ENCODE measurements at places on chromosomes 1 and 21.

DNA sequence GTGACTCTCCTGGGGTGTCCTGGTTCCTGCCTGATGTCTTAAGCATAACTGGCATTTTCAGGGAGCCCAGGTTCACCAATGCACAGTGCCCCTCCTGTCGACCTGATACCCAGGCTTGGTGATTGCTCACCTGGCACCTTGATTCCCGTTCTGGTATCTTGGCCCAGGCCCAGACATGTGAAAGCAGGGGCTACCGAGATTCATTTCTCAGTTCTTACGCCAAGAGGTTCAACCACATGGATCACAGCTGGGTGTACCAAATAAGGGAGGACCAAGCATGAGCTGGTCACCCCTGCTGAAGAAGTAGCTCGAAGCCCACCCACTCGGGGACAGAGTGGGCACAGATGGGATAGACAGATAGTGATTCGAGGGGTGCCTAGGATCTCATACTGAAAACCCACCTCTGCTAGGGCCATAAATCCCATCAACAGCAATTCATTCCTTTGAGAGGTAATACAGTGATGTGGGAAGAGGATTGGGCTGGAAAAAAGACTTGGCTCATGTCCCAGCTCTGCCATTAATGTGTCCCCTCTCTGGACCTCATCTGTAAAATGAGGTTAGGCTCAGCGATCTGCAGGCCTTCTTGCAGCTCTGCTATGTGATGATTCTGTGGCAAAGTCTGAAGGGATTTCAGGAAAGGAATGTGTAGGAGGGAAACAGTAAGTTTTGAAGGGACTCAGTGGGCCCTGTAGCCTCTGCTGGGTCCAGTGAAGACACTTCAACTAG is 2.7 kb downstream of the EPHX1 start:
- no peak for DNase-seq

DNA sequence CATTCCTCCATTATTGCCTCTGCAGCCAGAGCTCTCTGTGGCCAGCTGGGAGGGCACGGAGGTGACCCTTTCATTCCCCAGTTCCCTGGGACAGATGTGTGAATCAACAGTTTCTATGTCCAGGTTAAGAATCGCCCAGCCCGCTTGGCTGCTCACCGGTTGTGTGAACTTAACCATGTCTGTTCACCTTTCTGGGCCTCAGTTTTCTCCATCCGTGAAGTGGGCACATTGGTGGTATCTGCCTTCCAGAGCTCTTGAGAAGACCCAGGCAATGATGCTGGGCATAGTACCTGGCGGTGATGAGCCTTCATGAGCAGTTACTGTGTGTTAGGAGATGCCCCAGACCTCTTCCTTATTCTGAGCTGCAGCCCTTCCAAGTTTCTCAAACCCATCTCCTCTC is 238.3 kb downstream of the MATN1 start:
- no peak for DNase-seq

DNA sequence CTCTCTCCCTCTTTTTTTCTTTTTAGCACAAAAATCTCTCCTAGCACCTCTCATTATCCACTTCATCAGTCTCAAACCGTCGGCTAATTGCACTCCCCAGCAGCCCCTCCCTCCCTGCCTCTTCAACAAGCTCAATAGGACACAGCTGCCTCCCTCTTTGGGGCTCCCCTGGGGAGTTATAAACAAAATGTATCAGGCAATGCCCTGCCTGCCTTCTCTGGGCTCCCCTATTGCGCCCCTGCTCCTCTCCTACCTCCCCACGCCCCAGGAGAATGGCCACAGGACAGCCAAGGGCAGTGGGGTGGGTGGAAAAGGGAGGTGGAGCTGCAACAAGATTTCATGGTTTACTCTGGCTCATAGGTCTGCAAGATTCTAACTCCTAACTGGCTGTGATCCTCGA is 147.1 kb upstream of the GRIK3 start:
- DNase-seq: no peak

- DNase-seq: no peak
Observed at GRCh38 chr1:13826591-13826990, 126.6 kb downstream of the PRDM2 start.

DNA sequence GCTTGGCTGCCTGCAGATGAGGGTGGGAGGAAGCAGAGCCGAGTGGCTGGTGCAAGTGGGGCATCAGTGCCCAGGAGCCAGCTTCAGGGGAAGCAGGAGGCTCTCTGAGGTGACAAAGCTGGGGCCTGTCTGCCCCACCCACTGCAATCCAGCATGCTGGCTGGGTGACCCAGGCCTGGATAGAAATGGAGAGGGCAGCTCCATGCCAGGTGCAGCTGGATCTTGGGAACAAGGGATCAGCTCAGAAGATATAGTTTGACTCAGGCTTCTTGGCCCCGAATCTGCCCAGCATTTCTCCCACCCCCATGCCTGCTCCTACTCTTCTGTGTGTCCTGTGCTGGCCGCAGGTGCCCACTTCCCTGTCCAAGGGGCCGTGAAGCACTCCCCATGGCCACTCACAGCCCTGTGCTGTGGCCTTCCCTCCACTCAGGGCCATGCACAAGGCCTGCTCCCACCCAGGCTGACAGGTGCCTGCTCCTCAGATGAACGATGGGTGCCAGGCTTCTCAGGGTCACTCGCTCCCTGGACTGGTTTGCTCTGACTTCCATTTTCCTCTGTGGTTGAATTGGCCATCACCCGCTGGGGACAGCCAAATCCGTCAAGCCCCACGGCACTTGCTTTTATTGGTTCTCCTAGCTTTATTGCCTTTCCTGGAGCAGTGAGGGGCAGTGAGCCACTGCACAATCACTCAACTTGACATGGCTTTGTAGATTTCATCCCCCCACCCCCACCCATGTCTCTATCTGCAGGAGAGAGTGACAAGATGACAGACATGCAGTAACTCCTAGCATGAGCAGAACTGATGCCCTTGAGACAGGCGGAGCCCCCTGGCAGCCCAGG is 174.8 kb upstream of the VAMP3 start:
- DNase-seq: no peak

- DNase-seq: no peak
Observed at GRCh38 chr21:45995686-45996179, 14.2 kb downstream of the COL6A1 start.

GRCh38 chr21:18801468-18801867 is 397.9 kb upstream of the TMPRSS15 start:
- no peak for DNase-seq

- no peak for DNase-seq
Observed at GRCh38 chr1:151411884-151412283, 12.5 kb downstream of the PSMB4 start.

GRCh38 chr1:202135221-202135721 is 9.3 kb downstream of the ARL8A start:
- DNase-seq: peak; percentile 34

DNA sequence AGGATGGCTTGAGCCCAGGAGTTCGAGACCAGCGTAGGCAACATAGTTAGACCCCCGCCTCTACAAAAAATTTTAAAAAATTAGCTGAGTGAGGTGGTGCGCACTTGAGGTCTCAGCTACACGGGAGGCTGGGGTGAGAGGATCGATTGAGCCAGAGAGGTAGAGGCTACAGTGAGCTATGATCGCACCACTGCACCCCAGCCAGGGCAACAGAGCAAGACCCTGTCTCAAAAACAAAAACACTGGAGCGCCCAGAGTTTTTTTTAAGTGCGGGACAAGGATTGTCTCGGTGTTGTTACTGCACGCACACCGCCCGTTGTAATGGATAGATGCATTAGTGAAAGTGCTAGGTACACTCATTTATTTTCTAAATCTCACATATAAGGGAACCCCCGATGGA is 37.1 kb downstream of the PIK3CD start:
- DNase-seq: no peak

- DNase-seq: no peak
Observed at GRCh38 chr21:16535102-16535422, 805.3 kb downstream of the USP25 start.

DNA sequence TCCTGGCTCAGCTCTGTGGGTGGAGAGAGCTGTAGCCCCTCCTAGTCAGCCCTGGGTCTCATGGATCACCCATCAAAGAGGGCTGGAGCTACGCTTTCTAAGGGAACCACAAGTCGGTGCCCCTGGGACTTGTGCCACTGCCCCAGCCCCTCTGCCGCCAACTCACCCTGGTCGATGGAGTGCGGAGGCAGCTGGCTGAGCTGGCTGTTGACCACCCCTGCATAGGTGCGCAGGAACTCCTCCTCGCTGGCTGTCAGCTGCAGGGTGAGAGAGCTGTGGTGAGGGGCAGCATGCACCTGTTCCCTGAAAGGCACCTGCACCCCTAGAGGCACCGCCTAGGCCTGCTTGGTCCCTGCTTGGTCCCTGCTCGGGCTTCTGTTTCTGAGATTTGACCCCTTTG is 39.0 kb downstream of the CTNNBIP1 start:
- no peak for DNase-seq

DNA sequence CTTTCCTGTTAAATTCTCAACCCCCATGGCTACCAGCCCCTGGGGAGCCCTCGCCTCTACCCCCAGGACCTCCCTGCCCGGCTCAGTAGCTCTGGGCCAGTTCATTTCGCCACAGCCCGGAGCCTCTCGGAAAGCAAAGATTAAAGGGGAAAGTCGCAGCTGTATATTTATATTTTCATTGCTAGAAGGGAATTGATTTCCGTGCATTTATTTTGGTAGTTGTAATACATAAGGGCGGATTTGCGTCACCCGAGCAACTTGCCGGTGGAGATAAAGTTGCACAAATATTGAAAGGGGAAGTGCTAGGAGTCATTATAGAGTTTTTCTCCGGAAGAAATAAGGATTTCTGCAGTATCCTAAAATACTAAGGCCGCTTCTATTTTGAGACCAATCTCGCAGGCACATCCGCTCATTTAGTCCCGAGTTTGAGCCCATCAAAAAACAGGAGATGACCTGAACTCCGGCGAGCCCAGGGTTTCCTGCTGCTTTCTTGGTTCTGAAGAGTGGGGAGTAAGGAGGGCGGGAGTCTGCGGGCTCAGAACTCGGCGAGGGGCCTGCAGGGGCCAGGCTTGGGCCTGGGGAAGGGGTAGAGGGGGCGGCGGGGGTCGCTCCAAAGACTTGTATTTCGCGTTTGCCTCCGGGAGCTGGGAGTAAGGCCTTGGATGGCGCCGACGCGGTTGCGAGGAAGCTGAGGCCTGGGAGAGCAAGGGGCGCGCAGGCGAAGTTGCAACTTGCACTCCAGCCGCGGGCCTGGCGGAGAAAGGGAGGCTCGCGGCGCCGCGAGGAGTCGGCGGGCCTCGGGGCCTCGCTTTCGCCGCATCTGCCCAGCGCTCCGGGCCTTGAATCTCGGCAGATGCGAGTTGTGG is 2.5 kb upstream of the HLX start:
- DNase-seq: no peak

DNA sequence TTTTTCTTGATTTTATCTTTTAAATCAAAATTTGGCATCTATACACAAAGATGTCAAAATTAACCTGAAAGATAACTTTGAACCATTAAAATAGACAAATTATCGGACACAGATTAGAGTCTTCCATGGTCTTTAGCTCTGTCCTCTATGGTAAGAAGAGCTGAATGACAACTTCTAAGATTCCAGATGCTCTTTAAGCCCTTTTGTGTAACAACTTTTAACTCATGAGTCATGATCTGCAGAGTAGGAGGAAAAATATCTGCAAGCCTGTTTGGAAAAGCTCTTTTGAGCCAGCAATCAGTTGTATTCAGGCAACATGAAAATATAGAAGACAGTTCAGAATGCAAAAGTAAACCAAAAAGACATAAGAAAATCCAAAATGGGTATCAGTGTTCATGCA is 37.8 kb downstream of the TTC13 start:
- no peak for DNase-seq

DNA sequence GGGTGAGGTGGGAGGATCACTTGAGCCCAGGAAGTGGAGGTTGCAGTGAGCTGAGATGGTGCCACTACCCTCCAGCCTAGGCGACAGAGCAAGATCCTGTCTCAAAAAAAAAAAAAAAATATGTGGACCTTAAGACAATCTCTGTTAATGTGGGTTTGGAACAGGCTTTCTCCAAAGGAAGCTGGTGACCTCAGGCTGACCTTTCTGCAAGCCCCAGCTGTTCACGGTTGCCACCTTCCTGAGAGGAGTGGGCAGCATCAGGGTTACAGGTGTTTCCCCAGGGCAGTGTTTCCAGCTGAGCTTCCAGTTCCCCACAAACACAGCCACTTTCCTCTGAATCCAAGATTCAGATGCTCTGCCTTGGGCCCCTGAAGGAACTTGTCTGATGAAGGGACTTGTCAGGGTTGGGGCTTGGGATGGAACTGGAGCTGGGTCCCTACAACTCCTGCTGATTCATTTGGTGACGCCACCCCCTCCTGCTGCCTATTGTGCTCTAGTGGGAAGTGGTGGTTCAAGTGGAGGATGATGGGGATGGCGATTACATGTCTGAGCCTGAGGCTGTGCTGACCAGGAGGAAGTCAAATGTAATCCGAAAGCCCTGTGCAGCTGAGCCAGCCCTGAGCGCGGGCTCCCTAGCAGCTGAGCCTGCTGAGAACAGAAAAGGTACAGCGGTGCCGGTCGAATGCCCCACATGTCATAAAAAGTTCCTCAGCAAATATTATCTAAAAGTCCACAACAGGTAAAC is 1.9 kb downstream of the ZBTB48 start:
- DNase-seq: no peak

DNA sequence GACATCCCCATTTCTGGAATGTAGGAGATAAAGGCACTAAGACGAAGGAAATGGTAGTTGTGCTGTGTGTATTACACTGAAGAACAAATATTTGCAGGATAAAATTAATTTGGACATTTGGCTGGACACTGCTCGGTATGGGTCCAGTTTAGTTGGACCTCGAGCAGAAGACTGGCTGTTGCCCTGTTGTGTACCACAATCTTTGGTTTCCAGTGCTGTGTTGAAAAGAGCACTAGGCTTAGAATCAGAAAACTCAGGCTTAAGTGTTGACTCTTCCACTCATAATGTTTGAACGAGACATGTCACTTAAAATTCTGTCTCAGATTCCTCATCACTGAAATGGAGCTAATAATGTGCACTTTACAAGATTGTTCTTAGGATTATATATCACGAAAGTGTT is 1.2 kb upstream of the ARPC5 start:
- DNase-seq: no peak

DNA sequence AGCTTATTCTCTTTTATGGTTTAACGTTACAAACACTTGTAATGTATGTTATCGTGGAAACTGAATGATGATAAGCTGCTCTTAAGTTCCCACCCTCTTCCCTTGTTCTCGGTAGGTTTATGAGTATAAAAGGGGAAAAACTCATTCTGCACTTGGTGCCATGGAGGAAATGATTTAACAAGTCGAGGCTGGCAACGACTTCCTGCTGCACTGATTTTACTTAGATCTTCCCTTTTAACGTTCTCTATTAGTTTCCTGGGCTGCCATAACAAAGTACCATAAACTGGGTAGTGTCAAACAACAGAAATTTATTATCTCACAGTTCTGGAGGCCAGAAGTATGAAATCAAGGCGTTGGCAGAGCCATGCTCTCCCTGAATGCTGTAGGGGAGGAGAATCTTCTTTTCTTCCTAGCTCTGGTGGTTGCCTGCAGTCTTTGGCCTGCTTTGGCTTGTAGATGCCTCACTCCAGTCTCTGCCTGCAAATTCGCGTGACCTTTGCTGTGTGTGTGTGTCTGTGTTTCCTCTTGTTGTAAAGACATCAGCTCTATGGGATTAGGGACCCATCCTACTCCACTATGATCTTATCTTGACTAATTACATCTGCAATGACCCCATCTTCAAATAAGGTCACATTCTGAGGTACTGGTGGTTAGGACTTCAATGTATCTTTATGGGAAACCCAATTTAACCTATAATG is 26.3 kb downstream of the HUNK start:
- no peak for DNase-seq

GRCh38 chr1:13590486-13590885 is 6.9 kb downstream of the PDPN start:
- DNase-seq: no peak

- DNase-seq: no peak
Observed at GRCh38 chr1:183593356-183593755, 3.1 kb upstream of the NCF2 start.

Measured in stimulated activated CD4-positive, alpha-beta T cell treated with anti-CD3 and anti-CD28 coated beads, Interleukin-2, amount 100 ng/mL, for 4 hours (primary cell).